Thoracic aorta endothelial cell (primary cell): ENCODE measurements at places on chromosomes 6 and 20. TPM values are rescaled to one million over a fixed set of nuclear protein-coding genes. Genes with fewer than 3 reads are reported as not detected.

Gene MRPS18A
- total RNA-seq: 34.0 and 36.7 TPM in 2 replicates

Gene FERMT1
- 3.3 and 6.5 TPM in 2 replicates for total RNA-seq

Gene CST5
- not detected in 2 replicates for total RNA-seq

Gene RIPPLY2
- not detected in 2 replicates for total RNA-seq

Gene NMBR
- total RNA-seq: not detected in 2 replicates

Gene MRPS18B
- 54.4 and 71.4 TPM in 2 replicates for total RNA-seq

Gene CLPSL1
- total RNA-seq: not detected in 2 replicates

Gene WFDC10B
- total RNA-seq: not detected in 2 replicates

Gene PSORS1C1
- total RNA-seq: 2.0 and 4.2 TPM in 2 replicates

Gene ALDH5A1
- 0.40 and 0.72 TPM in 2 replicates for total RNA-seq

Gene TREM1
- not detected in 2 replicates for total RNA-seq

Gene MPIG6B
- not detected in 2 replicates for total RNA-seq

Gene NNAT
- not detected in 2 replicates for total RNA-seq

Gene PHACTR3
- not detected in 2 replicates for total RNA-seq

Gene FOXF2
- not detected in 2 replicates for total RNA-seq

Gene MUC21
- not detected in 2 replicates for total RNA-seq

Gene COL9A3
- 0.27 and 0.29 TPM in 2 replicates for total RNA-seq

Gene SOBP
- 3.7 and 6.0 TPM in 2 replicates for total RNA-seq

Gene WASF1
- total RNA-seq: 17.4 and 21.9 TPM in 2 replicates

Gene OTOR
- not detected in 2 replicates for total RNA-seq

Gene ARMH2
- total RNA-seq: not detected in 2 replicates

Gene DLL1
- 1.2 TPM in 2 replicates for total RNA-seq

Gene FIG4
- total RNA-seq: 18.1 and 18.6 TPM in 2 replicates

Gene ADGRB3
- total RNA-seq: under 0.01 TPM in 1 of 2 replicates, not detected in the other

Gene APOM
- 0.29 TPM in 1 of 2 replicates, not detected in the other for total RNA-seq

Gene RBM12
- 94.6 and 97.2 TPM in 2 replicates for total RNA-seq

Gene COL11A2
- total RNA-seq: 0.13 and 0.29 TPM in 2 replicates

Gene NKX2-2
- total RNA-seq: not detected in 2 replicates

Gene SLC24A3
- total RNA-seq: not detected in 2 replicates
